NCI-H2107 (cell line): ENCODE measurements at places on chromosomes 16 and 17.
A peak's percentile ranks its signal among the peaks of the same experiment; 100 is the strongest.

- no peak for DNase-seq
Observed at GRCh38 chr17:30031214-30031869, 85.3 kb upstream of the NSRP1 start.

DNA sequence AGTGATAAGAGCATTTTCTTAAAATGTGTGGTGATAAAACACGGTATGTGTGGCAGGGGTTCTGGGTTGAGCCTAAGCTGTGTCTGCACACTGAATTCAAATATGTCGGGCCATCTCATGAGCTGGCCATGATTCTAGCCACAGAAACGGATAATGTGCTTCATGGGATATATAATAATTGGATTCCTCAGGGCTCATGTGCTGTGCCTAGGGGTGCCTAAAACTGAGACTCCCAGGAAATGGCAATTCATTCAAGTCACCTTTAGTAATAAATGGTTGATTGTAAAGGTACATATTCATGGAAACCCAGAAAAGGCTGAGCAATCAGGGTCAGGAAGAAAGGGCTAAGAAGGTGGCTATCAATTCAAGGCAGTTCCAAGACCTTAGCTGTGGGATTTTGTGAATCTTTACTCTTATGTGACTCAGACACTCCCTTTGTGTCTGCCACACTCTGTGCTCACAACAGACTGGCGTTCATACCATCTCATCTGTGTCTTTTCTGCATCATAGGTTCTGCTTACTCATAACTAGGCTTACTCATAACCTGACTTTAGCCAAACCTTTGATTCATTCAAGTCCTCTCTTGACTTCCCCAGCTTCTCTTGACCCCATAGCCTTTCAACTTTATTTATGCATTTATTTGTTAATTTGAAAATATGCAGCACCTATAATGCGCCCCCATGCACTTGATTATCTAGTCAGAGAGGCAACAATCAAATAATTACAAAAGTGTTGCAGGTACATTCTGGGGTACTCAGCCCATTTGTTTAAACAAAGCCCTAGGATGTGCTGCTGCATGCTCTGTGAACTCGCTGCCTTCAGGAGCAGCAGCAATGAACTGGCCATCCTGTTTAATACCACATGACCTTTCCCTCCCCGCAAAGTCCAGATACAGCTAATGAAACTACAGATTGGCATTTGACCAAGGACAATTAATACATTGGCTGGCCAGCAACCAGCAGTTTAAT is 28.4 kb upstream of the MED13 start:
- DNase-seq: no peak

- DNase-seq: no peak
Observed at GRCh38 chr17:29445844-29446243, 55.7 kb downstream of the TAOK1 start.

DNA sequence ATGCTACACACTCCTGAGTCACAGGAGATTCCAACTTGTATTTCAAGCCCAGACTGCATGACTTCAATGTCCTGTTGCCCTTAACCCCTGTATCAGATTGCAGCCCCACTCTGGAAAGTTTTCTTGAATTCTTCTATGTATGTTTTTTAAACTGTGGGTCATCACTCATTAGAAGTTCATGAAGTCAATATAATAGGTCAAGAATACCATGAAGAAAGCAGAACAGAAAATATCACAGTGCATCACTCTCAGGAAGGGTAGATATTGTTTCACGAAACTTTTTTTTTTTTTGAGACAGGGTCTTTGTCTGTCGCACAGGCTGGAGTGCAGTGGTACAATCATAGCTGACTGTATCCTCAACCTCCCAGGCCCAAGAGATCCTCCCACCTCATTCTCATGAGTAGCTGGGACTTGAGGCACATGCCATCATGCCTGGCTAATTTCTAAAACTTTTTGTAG is 20.5 kb downstream of the PRKCB start:
- DNase-seq: no peak

- DNase-seq: no peak
Observed at GRCh38 chr16:47311738-47312505, 148.9 kb downstream of the ITFG1 start.

GRCh38 chr17:76072148-76072858 is at the start of gene SRP68:
TSS of gene SRP68 (minus strand) at chr17:76072517. CDS start at chr17:76072491, 26 bp downstream.
- peak; percentile 66 for DNase-seq

GRCh38 chr16:67883872-67884261 is 818 bp upstream of the NRN1L start:
- DNase-seq: peak; percentile 29

DNA sequence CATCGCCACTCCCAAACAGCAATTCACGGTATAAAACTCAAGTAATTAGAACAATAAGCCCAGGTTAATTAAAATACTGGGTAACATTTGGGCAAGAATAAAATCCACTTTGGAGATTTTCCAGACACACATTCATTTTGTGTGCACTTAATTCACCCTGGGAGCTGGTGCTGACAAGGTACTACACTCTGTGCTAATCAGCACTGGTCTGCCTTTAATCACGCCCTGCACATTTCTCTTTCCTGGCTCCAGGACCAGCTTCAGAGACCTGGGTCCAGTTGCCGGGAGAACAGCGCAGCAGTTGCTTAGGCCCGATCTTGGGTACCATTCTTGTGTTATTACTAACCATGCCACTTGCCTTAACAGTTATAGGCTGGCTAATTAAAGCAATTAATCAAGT is 23.7 kb upstream of the ASIC2 start:
- no peak for DNase-seq

GRCh38 chr16:70395345-70395901 is 43.5 kb downstream of the ST3GAL2 start:
- no peak for DNase-seq

GRCh38 chr16:68434624-68435210 is 13.6 kb downstream of the SMPD3 start:
- no peak for DNase-seq

DNA sequence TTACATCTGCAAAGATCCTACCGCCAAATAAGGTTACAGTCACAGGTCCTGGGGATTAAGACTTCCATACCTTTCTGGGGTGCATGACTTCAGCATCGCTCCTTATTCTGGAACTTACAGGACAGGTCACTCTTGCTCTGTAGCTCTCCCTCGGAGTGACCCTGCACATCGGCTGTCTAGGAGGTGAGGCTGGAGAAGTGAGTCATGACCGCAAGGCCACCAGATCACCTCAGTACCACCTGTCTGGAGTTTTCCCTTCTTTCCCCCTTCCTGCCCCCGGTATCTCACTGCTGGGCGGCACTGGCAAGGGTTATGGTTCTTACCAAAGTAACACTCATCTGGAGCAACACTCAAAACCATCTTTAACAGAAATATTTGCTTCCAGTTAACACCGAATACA is 374.8 kb downstream of the SLC39A11 start:
- DNase-seq: no peak

GRCh38 chr17:80649672-80650330 is 105.2 kb downstream of the RPTOR start:
- DNase-seq: no peak
